T-cell (primary cell): ENCODE measurements at places on chromosomes 12 and 14.

DNA sequence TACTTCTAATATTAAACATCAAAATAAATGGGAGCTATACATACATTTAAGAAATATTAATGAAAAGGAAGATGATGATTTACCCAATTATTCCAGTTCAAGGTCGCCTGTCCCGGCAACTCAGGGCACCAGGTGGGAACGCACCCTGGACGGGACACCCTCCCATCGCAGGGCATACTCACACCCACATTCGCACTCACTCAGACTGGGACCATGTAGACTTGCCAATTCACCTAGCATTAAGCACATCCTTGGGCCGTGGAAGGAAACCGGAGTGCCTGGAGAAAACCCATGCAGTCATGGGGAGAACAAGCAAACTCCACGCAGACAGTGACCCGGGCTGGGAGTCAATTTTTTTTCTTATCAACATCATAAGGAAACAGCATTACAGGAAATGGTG is 474.9 kb downstream of the APAF1 start:
- DNase-seq, result no peak

GRCh38 chr14:69625299-69626131 is 14.1 kb downstream of the SUSD6 start:
- peak; percentile 69 for DNase-seq

GRCh38 chr14:22920697-22921096 is 1.7 kb upstream of the RBM23 start:
- no peak for DNase-seq

- DNase-seq, result no peak
Observed at GRCh38 chr12:16076557-16076956, 165.4 kb downstream of the DERA start.

- no peak for DNase-seq
Observed at GRCh38 chr14:32567543-32568384, 238.7 kb downstream of the AKAP6 start.

- peak; percentile 22 for DNase-seq
Observed at GRCh38 chr12:62260733-62261683, 804 bp downstream of the USP15 start.

- peak; percentile 18 for DNase-seq
Observed at GRCh38 chr14:21300892-21301291, 21.0 kb downstream of the RPGRIP1 start.

- DNase-seq, result no peak
Observed at GRCh38 chr12:83074358-83074894, 387.7 kb downstream of the TMTC2 start.

- DNase-seq, result no peak
Observed at GRCh38 chr14:106803379-106803778, 1277.0 kb downstream of the TMEM121 start.

DNA sequence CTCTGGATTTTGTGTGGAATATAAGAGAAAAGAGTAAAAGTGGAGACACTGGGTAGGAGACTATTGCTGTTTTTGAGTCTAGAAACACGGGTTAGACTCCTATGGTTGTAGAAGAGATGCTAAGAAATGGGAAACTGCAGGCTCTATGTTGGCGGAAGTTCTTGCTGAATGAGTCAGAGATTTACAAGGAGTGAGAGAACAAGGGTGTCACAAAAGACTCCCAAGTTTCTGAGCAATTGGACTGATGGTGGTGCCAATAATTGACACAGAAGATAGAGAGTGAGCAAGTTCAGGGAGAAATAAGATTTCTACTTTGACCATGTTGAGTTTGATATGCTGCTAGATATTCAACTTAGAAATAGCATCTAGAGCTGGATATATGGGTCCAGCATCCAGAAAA is 2.6 kb upstream of the PRKD1 start:
- no peak for DNase-seq

- no peak for DNase-seq
Observed at GRCh38 chr12:28870839-28871440, 278.1 kb upstream of the FAR2 start.
